ENCODE measurements at places on chromosomes 4 and X.

DNA sequence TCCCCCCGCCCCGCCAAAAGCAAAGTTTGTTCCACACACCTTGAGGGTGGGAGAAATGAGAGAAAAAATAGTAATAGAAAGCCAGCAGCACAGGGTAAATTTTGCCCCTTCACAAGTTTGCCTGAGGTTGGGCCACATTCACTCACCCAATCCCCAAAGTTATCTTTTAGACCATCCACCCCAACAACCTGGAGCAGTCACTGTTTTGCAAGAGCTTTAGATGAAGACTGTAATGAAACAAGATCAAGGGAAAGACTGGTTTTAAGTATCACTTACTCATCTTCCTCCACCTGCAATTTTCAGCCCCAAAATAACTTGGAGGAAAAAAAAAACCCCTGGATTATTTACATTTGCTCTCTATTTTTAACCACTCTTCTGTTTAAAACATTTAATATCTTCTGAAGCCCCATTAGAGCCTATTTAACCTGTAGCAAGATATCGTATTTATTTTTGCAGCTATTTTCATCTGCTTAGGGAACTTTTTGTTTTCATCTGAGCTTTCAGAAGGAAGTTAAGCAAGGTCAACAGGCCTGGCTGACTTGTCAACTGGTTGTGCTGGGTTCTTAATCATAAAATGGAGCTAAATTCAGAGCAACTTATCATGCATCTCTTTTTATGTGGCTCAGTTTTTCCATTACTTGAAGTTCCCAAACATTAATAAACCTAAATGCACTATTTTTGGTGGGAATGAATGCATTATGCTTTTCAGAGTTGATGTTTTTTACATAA lies 24.6 kb upstream of the TBL1X start:
- DNase-seq, result no peak

DNA sequence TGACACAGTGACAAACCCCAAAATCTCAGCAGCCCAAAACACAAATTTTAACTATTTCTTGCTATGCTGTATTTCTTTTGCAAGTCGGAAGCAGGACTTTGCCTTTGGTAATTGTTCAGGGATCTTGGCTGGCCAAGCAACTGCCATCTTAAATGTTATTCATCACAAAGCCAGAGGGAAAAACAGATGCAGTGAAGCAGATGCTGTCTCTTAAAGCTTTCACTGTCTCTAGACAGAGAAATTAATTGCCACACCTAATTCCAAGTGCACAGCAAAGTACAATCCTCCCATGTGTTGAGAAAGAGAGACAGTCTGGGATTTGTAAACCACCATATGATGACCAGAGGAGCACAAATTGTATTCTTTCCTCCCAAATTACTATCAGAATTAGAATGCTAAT lies 30.0 kb upstream of the GALNT7 start:
- DNase-seq, result no peak

DNA sequence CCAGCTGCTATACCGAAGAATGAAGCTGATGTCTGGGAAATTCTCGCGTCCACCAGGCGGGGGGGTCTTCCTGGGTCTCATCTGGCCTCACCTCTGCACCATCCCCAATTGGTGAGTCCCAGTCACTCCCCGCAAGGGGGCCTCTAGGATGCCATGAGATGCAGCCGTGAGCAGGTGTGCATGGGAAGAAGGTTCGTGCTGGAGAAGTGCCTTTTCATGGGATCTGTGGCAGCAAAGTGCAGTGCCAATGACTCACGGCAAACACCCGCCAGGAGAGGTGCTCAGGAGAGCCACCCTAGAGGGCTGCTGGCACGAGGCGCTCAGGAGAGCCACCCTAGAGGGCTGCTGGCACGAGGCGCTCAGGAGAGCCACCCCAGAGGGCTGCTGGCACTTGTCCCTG lies 55.1 kb downstream of the CPZ start:
- no peak for DNase-seq

GRCh38 chrX:46376246-46376885 lies 168.9 kb downstream of the ZNF674 start:
- DNase-seq, result peak; percentile 11

GRCh38 chr4:21625447-21625846 lies 323.1 kb downstream of the KCNIP4 start:
- DNase-seq, result no peak

DNA sequence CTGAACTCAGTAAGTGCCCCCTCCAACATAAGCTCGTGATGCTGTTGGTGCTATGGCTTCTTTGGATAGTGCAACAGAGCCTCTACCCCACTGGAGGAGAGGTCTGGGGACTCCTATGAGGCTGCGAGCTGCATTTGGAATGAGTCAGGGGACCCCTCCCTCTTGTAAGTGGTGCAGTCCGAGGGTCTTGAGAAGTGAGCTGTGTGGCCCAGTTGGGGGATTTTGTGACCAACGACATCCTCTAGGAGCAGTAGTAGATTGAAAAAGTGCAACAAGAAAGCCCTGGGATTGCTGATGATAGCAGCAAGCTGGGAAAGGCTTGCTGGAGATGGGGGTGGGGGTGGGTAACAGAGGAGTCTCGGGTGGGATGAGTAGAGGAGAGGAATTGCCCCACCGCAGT lies 3.1 kb downstream of the FRMPD3 start:
- no peak for DNase-seq

DNA sequence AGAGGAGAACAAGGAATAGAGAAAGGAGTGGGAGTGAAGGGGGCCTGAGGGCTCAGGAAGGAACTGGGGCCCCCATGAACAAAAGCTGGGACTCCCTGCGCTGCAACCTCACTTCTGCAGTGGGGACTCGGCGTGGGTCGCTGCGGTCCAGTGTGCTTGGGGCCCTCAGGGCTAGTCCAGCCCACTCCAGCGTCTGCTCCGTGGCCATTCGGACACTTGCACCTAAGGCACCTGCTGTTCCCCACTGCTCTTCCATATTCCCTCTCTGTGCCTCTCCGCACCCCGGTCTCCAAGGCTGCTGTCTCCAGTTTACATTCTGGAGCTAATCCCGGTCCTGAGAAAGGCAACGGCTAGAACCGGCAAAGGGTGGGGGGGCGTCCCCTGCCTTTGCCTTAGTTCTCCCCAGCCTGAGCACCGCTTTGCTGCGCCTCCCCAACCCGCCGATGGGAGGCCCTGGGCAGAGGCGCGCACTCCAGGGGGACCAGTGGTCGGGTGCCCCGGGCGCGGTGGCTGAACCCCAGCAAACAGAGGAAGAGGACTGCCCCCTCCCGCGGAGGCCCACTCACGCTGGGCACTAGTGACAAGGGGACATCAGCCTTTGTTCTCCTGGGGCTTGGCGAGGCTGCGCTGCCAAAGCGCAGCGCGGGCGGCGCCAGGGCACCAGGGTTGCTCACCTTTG lies 327.7 kb upstream of the F9 start:
- DNase-seq, result no peak

DNA sequence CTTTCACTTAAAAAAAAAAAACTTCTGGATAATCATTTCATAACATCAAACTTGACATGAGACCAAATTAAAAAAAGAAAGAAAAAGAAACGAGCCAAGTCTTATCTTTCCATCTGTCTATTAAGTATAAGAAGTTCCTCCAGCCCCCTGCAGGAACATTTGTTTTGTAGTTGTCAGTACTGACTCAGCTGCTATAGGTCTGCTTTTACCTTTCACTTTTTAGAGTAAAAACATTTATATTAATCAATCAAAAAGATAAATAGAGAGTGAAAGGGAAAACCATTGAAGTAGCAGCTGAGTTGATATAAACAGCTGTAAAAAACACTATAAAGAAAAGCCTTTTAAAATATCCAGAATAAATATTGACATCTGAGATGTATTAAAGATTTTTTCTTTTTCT lies 46.1 kb downstream of the CCDC158 start:
- DNase-seq, result no peak

GRCh38 chr4:24973747-24974601 lies 56.8 kb downstream of the LGI2 start:
- DNase-seq, result peak; percentile 92

DNA sequence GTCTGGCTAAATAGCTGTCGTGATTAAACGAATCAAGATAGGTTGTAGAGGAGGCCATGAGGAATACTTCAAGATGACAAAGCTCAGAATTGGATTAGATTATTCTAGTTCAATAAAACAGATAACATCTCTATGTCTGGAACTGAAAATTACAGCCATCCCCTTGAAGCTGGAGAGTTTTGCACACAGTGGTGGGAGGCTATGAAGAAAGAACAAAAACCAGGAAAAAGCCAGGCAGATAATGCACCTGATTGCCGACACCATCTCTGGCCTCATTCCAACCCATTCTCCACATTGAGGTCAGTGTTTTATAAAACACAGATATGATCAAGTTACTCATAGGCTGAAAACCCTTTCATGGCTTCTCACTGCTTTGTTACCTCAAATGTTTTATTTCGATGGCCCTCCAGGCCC lies 188.3 kb downstream of the RASL11B start:
- no peak for DNase-seq

DNA sequence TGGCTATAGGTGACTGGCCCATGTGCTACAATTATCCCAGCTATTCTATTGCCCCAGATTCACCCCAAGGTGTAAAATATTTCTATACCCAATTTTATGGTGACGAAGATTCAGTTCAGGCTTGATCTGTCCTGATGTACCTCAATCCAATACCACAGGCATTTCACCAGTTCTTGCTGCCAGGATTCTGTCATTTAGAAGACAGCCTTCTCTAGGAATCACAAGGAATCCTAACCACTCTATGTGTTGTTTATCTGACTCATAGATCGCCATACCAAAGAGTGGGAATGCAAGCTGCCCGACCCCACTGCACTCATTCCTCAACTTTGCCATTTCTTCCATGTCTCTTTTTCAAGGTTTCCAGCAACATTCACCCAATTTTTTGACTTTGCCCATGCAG lies 355.0 kb upstream of the EMCN start:
- DNase-seq, result no peak

GRCh38 chr4:185771711-185772390 lies 40.1 kb downstream of the SORBS2 start:
- no peak for DNase-seq

GRCh38 chr4:139844057-139844456 lies 178.4 kb downstream of the MGST2 start:
- no peak for DNase-seq

- peak; percentile 69 for DNase-seq
Observed at GRCh38 chr4:24770032-24770584, 25.3 kb upstream of the SOD3 start.

DNA sequence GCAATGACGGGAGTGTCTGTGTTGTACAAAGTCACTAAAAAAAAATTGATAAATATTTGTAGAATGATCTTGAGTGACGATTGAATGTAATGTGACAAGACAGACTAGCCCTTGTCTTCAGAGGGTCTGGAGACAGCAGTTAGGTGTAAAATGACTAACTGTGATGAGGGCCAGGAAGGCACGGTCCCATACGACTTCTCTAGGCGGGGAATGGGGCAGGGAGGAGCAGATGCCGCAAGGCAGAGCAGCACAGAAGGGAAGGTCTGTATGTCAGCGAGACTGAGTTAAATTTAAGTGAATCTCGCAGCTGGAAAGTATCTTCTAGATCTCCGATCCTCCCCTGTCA lies 405 bp downstream of the CENPE start:
- peak; percentile 3 for DNase-seq

DNA sequence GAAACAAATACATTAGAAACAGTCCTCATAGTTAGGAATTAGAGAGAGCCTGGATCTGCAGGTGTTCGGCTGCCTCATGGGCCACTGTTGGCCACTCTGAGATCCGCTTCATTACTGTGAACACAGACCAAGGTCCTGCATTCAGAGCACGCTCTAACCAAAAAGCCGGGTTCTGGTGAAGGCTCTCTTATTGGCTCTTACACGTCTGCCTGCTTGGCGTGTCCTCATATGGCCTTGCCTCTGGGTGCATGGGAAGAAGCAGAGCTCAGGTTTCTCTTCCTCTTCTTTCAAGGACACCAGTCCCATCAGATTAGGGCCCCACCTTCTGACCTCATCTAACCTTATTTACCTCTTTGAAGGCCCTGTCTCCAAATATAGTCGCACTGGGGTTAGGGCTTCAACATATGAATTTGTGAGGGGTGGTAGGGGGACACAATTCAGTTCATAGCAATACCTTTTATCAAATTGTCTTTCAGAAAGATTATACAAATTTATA lies 37.1 kb upstream of the ELF2 start:
- peak; percentile 90 for DNase-seq

- DNase-seq, result no peak
Observed at GRCh38 chr4:138085736-138086305, 156.3 kb downstream of the SLC7A11 start.

- no peak for DNase-seq
Observed at GRCh38 chr4:53004497-53005148, 142.5 kb downstream of the RASL11B start.

DNA sequence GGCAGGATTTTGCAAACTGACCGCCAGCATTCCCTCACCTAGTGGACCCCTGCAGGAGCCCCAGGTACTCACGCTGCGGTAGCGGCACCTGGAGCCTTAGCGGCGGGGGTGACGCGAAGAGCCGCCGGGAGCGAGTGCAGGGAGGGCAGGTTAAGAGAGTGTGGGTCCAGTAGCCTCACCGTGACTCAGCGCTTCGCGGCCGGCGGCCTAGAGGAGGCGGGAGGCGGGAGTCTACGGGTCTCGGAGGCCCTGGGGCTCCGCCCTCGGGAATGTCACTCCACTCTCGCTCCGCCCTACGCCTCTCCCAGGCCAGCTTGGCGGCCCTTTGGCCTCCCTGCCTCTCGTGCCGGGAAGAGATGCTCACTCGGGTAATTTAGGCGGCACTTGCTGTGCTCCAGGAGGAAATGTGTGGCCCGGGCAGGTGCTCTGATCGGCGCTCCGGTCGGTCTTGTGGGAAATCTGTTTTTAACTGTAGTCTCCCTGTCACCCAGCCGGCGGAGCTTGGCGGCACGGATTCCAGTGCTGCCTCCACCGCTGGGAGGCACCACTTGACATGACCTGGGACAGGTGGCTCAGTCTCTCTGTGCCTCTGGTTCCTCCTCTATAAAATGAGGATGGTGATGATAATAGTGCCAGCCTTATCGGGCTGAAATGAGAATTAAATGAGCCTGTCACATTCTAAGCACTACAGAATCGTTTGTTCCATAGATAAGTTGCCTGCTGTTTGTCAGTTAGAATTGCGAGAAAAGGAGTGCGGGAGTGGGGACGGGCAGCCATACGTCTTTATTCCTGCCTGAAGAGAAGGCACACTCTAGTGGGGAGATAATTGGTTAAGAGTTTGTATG lies at the start of gene PIR:
PIR (minus strand) TSS at position 216 of the 845 bp plus-strand sequence. CDS start 2,076 bp downstream, outside the sequence.
- DNase-seq, result peak; percentile 81

DNA sequence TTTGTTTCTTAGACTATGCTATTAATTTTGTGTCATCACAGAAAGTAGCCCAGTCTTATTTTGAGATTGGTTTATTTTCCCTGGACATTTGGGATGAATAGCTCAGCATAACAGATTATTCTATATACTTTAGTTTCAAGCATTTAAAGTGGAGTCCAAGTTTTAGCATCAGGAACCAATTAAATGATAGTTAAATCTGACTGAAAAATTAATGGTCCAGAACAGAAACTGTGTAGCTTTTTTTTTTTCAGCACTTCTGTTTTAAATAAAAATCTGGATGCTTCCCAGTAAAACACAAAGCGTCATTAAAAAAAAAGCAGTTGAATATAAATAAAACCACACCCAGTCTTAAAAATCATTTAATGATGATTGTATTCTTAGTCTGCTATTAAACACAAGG lies 59.4 kb upstream of the PITX2 start:
- DNase-seq, result no peak

- peak; percentile 51 for DNase-seq
Observed at GRCh38 chr4:78667764-78668163, 108.4 kb upstream of the BMP2K start.
